AG04450 (cell line): ENCODE measurements at places on chromosomes 12 and 14.
A peak's percentile ranks its signal among the peaks of the same experiment; 100 is the strongest.

- DNase-seq: no peak
These were observed 71.0 kb upstream of the CFL2 start for GRCh38 chr14:34785223-34786006.

DNA sequence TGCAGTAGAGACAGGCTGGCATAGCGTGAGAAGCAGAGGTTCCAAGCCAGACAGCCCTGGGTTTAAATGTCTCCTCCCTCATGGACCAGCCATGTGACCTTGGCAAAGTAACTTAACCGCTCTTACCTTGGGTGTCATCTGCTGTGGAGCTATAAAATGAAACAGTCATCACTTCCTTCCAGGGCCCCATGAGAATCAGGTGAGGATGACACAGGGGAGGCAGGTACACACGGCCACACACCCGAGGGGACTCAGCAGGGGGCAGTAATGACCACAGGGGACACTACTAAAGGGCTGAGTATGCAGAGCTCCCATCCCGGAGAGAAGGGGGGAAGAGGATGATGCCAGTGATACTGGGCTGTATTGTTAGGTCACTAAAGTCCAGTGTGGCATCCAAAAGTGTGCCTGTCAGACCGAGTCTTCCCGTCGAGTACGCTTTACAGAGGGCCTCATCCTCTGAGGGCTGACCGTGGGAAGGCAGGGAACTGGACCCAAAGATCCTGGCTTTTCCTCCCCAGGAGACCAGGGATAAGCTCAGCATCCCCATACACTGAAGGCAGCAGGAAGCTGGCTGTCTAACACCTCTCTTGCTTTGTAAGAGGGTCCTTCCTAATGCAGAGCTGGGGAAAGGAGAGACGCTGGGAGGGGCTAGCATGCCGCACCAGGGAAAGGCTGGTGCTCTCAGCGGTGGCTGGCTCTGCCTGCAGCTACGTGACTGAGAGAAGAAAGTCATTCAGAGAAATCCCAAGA is 94.2 kb downstream of the SINHCAF start:
- no peak for DNase-seq

DNA sequence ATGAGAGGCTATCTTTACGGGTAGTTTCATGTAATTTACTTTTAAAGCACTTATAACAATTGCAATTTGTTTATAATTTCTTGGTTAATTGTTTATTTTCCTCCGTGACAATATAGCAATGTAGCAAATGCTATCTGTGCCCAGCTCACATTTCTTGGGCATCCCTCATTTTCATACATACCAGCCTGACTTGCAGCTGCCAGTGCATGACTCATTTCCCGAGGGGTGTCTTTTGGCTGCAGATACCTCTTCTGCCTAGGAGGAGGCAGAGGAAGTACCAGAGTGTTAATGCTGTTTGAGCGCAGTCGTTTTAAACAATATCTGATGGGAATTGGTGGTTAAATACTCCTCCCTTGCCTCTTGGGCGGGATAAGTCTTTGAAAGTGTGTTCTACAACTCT is 104.2 kb upstream of the ABCD2 start:
- no peak for DNase-seq

DNA sequence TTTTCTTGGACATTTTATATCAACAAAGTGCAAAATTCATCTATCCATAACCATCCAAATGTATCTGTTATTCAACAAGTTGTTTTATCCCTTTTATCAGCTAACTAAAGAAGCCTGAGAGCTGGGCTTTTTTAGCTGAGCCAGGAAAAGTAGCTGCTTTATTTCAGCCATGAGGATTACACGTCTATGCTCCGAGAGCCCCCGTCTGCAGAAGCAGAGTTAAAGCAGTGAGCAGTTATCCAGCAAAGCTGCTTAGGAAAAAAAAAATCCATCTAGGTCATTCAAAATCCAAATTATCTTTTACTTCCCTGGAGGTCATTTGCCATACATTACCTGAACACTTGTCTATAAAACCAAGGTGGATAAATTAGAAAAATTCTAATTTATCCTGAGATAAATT is 15.7 kb upstream of the HECTD1 start:
- DNase-seq: no peak

GRCh38 chr12:44526655-44527182 is 349.4 kb downstream of the NELL2 start:
- no peak for DNase-seq

DNA sequence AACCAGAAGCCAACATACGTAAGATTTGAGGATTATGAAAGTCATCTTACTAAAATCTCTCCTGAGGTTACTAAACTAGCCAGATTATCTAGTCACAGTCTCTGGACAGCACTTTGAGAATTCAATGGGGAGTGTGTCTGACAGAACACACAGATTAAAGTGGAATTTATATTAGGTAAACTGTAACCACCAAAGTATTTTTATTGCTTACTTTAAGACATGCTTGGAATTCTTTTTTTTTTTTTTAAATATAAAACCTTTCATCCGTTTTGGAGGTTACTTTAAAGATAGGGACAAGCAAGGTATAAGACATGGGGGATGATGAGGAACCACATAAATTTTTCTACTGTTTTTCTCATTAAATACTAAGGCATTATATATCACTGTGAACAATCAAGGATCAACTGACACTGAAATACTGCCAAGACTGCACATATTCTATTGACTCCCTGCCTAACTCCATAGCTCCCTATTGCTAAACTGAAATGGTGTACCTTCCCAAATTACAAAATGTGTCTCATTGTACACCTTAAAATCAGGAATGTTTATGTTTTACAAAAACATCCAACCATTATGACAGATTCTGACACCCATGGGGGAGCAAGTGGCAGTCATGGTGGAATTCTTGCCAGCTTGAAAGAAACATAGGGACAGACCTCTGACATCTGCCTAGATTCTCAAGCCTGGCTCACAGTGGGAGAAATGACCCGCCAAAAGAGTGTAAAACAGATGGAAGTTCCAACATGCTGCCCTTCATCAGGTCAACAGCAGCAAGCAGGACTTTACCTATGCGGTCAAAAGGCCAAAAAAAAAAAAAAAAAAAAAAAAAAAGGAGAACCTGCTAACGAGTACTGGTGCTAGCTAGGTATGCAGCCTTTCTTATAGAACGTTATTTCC is 239.3 kb downstream of the MED13L start:
- no peak for DNase-seq

- no peak for DNase-seq
These were observed 44.2 kb downstream of the SLC6A12 start for GRCh38 chr12:169528-170370.

GRCh38 chr14:49999826-50000379 is 107.0 kb downstream of the ARF6 start:
- no peak for DNase-seq

GRCh38 chr12:25101092-25101445 is 93.9 kb downstream of the DNAI7 start:
- DNase-seq: no peak

DNA sequence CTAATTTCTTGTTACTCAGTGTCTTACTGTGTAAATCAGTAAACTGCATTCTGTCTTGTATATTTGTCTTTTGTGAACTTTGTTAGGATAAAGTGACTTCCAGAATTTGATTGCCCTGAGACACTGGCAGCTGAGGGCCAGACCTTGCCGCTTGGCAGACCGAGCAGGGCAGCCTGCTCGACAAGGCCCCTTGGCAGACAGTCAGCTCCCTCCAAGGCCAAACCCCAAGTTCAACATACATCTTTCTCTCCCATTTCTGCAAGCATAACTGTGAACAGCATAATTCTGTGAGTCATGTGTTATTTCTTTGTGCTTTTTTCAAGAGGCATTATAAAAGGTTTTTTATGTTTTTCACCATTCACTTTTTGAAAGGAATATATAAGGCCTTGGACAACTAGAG is 39.2 kb upstream of the BMAL2 start:
- DNase-seq: no peak

GRCh38 chr12:99043319-99043914 is 398.3 kb downstream of the APAF1 start:
- DNase-seq: peak; percentile 38

GRCh38 chr12:91777268-91777992 is 368.2 kb downstream of the BTG1 start:
- no peak for DNase-seq

GRCh38 chr14:102817942-102818940 is 41.0 kb downstream of the TRAF3 start:
- no peak for DNase-seq

GRCh38 chr12:76871082-76871481 is 7.7 kb downstream of the CSRP2 start:
- DNase-seq: no peak

DNA sequence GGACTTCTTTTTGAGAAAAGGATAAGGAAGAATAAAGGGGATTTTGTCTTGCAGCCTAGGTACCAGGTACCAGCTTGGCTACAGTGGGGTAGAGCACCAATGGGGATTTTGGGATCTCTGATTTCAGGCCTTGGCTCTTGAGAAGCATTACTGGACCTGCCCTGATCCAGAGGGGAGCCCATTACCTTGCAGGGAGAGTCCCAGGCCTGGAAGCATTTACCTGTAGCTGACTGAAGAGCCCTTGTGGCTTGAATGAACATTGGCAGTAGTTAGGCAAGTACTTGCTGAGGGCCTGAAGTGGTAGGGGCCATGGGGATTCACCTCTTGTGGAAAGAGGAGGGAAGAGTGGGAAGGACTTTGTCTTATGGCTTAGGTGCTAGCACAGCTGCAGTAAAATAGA is 308.2 kb upstream of the FBXO33 start:
- DNase-seq: no peak

DNA sequence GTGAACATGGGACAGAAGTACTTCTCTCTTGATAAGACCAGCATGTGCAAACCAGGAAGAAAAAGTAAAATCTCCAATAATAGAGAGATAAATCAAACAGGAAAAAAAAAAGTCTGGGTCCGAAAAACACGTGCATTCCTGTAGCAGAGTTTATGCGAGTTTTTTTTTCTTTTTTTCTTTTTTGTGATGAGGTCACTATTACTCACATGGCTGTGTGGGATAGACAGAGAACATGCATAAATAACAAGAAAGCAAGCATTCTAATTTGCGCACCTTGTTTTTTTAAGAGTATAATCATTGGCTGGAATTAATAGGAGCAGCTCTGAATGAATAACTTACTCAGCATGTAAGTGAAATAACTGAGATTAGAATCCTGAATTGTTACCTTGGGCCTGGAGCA is 91.9 kb upstream of the CPM start:
- no peak for DNase-seq

GRCh38 chr14:104514156-104514848 is 65.3 kb upstream of the C14orf180 start:
- no peak for DNase-seq

GRCh38 chr12:131124487-131125280 is 171.0 kb downstream of the ADGRD1 start:
- DNase-seq: no peak
